ENCODE measurements at places on chromosomes 5 and 9. TPM values are rescaled to one million over a fixed set of nuclear protein-coding genes. Genes with fewer than 3 reads are reported as not detected.

DNA sequence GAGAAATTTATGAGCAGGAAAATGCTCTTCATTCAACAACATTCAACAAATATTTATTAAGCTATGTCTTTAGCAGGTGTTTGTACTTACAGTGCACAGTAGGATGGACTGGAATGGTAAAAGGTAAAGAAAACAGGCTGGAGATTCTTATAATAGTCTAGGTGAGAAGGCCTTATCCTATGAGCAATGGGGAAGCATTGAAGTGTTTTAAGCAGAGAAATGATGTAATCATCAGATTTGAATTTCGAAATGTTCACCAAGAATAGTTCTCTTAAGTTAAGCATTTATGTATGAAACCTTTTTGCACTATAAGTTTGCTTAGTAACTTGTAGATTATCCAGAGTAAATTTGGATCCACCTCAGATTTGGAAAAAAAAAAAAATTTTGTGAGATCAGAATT lies 209.3 kb downstream of the NR3C1 start:
- DNase-seq: no peak

GRCh38 chr9:70107558-70107957 lies 63.9 kb downstream of the MAMDC2 start:
- DNase-seq: no peak

DNA sequence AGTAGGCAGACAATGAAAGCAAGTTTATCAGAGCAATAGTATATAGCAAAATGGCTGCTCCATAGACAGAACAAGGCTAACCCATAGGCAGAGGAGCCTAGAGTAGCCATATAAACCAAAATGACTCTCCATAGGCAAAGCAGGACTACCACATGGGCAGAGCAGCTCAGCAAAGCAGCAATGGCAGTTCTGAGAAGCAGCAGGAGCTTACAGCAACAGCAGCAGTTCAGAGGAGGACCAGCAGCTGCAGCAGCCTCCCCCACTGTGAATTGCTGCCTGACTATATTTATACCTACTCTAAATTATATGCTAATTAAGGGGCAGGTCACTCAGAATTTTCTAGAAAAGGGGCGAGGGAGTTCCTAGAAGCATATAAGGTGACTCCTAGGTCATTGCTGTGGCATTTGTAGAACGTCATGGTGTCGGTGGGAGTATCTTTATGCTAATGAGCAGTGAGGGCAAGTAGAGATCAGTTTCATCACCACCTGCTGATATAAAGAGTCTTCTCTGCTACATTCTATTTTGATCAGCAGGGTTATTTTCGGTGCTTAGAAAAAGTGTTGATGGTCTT lies 1115.5 kb downstream of the DTWD2 start:
- DNase-seq: no peak

- DNase-seq: peak; percentile 76
Measured at GRCh38 chr9:86721843-86722705, 225.2 kb downstream of the GAS1 start.

DNA sequence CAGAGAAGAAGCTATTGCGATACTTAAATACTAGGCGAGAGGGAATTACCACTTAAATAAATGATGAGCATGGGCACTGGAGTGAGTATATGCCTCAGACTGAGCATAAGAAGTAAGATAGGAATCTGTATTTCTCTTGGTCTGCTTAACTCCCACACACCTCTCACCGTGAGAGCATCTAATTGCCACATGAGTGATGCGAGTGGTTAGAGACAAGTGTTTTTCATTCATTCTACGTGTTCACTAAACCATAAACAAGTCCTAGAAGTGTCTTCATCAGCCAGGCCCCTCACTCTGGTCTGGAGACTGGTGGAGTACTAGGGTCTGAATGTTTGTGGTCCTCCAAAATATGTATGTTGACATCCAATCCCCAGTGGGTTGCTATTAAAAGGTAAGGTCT lies 150.2 kb upstream of the SLC12A2 start:
- no peak for DNase-seq

GRCh38 chr9:123914517-123915196 lies 15.3 kb downstream of the DENND1A start:
- DNase-seq: no peak

DNA sequence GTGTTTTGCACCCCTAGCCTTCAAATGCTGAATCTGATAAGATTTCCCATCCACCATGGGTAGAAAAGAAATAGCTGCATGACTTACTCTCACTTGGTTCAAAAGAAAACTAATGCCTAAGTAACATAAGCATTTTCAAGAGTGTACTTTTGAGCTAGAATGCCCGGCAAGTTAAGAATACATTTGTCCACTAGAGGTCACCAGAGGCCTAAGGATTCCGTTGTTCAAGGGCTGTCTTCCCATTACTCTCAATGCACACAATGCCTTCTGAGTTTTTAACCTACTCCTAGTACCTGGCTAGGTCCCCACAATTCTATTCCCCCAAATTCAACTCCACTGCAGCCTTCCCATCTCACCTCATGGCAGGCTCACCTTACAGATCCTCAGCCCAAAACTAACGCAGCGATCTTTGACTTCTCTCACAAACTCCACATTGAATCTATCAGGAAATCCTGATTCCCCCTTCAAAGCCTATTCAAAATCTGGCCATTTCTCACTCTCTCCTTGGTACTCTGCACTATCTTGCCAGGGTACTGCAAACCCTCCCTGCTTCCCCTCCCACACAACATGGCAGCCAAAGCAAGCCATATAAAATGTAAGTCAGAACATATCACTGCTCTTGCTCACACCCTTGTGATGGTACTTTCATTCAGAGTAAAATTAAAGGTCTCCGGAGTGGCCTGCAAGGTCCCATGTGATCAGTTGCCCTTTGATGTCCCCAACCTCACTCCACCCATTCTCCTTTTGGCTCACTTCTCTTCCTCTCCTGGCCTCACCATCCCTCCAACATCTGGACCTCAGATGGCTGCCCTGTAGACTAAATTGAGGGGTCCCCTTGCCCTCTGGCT lies 13.4 kb downstream of the OXCT1 start:
- peak; percentile 52 for DNase-seq

GRCh38 chr9:126991183-126991582 lies 76.6 kb downstream of the RALGPS1 start:
- DNase-seq: no peak

- no peak for DNase-seq
Measured at GRCh38 chr9:99184110-99184474, 37.6 kb downstream of the ALG2 start.

Gene PCDHA6
- total RNA-seq: 0.95 TPM

All from urinary bladder (tissue), 4 donors.